ENCODE measurements at places on chromosomes 1 and 21. TPM values are rescaled to one million over a fixed set of nuclear protein-coding genes. Genes with fewer than 3 reads are reported as not detected.

DNA sequence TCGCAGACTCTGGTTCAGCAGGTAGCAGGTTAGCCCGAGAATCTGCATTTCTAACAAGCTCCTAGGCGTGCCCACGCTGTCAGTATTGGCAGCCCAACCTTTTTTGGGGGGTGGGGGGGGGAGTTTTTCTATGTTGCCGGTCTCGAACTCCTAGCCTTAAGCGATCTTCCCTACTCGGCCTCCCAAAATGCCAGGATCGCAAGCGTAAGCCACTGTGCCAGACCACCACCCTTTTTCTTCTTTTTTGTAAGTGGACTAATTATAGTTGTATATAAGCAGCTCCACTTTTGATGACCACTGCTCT, 480 bp upstream of the MIS18A start:
- no peak for DNase-seq

The TRIM17 gene
- 0.64 TPM for total RNA-seq

DNA sequence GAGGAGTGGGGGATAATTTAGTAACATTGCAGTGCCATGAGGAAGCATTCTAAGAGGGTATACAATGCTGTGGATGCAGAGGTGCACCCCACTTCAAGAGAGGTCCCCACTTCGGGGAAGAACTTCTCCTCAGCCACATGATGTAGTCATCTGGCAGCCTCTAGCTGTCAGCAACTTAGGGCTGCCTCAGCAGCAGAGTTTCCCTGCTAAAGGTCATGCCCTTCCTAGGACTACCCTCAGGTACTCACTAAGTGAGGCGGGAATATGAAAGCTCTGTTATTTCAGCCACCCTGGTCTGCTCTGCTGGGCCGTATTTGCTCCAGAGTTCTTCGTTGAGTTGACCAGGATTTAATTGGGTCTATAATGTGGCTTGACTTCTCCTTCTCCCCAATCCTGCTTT, 41.9 kb upstream of the NGF start:
- no peak for DNase-seq

- peak; percentile 46 for DNase-seq
Observed at GRCh38 chr1:59218521-59219236, 78.2 kb upstream of the FGGY start.

- DNase-seq = no peak
Observed at GRCh38 chr1:159867664-159868026, 5.2 kb upstream of the VSIG8 start.

- no peak for DNase-seq
Observed at GRCh38 chr21:27787046-27787445, 820.2 kb upstream of the ADAMTS5 start.

- no peak for DNase-seq
Observed at GRCh38 chr1:119988306-119989062, 81.0 kb downstream of the NOTCH2 start.

The THBS3 gene
- total RNA-seq = 0.39 TPM

DNA sequence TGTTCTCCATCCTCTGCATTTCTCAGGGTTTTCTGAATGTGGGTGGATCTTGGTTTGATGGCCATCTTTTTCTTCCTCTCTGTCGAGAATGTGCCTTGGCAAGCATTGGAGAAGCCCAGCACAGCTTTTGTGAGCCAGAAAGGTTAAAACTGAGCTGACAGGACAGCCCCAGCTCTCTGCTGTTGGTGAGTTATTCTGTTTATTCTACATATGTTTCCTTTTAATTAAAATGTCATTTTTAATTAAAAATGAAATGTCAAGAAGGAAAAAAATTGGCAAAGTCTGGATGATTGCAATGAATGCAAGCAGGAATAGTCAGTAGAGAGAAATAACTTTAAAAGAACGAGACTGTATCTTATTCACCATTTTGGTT, 325.8 kb downstream of the PTBP2 start:
- no peak for DNase-seq

DNA sequence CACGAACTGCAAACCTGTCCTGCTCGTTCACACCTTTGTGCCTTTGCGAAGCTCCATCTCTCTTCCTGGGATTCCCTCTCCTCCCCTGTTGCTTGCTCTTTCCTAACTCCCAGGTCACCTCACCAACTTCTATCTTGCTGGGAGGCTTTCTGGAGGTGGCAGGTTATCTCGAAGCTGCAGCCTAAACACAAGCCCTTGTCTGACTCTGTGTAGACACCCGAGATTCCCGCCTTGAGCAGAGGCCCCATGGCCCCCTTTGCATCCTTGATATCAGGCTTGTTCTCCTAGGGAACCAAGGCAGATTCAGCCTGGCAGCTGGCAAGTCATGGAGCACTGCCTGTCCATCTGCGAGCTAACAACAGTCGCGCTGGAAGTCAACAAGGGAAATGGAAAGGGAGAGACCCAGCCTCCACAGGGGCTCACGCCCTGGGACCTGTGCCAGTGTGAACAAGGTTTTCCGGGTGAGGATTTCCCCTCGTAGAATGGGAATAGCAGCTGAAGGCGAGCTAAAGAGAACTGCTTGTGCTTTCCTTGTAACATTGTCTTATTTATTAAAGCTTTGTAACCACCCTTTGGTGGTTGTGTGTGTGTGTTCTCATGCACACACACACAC, 109.5 kb upstream of the JUN start:
- no peak for DNase-seq

DNA sequence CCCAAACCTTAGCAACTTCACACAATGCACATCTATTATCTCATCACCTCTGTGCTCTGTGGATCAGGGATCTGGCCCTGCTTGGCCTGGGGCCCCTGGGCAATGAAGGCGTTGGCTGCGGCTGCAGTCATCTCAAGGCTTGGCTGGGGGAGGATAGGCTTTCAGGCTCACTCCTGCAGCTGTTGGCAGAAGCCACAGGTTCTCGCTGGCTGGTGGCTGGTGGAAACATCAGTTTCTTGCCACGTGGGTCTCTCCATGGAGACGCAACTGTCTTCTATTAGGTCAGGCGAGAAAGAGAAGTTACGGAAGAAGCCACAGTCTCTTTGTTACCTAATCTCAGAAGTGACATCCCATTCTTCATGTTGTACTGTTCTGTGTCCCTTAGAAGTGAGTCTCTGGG, 3.6 kb upstream of the NPPA start:
- no peak for DNase-seq

- no peak for DNase-seq
Observed at GRCh38 chr1:177384461-177384860, 213.7 kb downstream of the BRINP2 start.

The C8A gene
- total RNA-seq = 15.0 TPM

GRCh38 chr1:155744711-155745283, 55.9 kb downstream of the DAP3 start:
- DNase-seq = no peak

DNA sequence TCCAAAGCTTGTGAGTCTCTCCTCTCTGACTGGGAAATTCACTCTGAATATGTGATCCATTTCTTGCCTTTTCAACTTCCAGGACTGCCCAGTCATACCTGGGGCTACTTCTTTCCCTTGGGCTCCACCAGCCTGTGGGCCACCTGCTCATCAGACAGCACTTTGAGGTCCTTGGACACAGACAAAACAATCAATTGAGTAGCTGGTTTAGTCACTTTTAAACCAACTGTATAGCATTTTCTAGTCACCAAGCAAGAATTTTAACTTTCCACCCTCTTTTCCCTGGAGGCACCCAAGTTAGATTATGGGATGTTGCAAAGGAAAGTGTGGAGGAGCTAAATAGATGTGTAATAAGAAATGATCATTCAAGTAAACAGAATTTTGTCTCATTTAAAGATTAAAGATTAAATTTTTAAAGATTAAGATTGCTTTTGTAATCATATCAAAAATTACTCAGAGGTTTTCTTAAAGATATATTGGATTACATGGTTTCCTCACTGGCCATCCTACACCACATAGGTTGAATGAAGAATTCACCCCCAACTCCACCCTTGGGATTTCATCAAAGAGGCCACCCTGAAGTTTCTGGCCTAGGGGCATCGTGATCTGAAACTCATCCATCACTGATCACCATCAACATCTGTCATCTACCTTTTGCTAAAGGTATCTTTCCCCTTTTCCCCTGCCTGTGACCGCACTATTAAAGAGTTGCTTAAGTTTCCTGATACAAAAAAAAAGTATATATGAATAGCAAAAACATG, 219.2 kb upstream of the NR5A2 start:
- no peak for DNase-seq

DNA sequence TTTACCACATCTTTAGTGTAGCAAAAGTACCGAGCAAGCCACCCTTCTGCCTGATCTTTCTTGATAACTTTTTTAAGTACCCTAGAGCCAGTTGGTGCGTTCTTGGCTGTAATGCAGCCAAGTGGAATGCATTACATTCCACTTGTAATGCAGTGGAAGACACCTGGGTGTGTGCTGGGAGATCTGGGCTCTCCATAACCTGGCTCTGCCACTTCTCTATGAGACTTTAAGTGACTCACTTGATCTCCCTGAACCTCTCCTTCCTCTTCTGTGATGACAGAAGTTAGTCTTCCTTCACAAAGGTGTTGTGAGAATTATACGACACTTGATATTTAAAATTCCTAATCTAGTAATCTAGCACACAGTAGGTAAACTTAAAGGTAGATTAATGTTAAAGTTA, 35.3 kb upstream of the NFIA start:
- no peak for DNase-seq

- DNase-seq = no peak
Observed at GRCh38 chr1:22332795-22333499, 118.7 kb upstream of the ZBTB40 start.

The KRTAP12-1 gene
- total RNA-seq = not detected

GRCh38 chr21:21210552-21210951, 212.3 kb downstream of the NCAM2 start:
- DNase-seq = no peak

DNA sequence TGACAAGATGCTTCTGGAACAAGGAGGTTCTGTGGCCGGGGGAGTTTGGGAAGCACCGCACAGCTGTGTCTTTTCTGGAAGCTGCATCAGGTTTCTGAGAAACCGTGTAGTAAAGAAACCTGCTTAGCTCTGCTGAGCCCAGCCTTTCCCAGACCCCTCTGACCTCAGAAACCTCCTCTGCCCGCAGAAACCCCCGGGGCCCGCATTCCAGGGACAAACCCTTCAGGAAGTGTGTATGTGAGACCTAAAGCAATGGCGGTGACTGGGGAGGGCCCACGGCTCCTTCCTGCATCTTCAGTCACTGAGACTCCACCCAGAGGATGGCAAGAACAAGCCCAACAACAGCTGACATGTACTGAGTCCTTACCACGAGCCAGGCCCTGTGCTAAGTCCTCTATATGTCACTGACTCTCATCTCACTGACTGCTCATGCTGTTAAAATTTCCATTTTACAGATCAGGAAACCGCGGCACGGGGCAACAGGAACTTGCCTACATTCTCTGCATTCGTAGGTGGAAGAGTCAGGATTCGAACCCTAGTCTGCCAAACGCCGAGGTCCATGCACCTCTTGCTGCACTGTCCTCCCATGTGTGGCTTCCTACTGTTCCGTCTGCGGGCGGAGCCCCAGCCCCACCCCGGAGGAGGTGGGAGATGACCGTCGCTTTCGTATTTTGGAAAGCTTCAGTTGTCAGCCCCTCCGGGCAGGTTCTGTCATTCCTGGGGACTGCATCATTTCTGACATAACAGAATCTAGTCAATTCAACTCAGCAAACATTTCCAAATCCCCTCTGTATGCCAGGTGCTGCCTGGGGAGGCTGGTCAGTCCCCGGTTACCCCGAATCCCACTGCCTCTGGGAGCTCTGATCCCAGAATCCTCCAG, 73.3 kb upstream of the KLHDC7A start:
- DNase-seq = no peak

The AMY1B gene
- not detected for total RNA-seq

The RASSF5 gene
- total RNA-seq = 0.49 TPM

DNA sequence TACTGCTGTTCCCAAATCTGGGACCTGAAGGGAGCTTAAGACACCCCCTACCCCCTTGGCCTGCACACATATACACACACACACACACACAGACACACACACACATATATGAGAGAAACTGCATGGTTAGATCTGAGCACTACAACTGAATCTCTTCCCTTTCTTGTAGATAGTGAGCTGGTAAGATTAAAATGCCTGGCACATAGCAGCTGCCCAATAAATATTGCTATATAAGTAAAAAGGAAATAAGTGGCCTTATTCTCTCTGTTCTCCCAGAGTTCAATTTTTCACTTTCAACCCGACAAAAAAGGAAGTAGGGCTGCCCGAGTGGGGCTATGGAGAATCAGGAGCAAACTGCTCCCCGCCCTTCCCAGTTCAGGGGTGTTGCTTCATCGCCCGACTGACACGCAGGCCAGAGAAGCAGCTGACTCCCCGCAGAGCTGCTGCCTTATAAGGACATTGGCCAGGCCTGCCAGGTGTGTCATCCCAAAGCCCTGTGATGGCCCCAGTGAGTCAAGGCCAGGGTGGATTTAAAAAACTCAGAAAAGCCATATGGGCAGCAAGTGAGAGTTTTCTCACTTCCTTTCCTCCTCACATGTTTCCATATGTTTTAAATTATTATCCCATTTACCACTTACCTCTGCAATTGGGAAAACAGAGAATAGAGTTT, 106.5 kb upstream of the SLC44A3 start:
- peak; percentile 92 for DNase-seq

The FLG gene
- total RNA-seq = not detected

- no peak for DNase-seq
Observed at GRCh38 chr1:16983649-16984048, 3.2 kb upstream of the MFAP2 start.

- no peak for DNase-seq
Observed at GRCh38 chr1:153617663-153618062, 1.5 kb upstream of the S100A14 start.

GRCh38 chr1:3018051-3018471, 3.2 kb upstream of the ACTRT2 start:
- DNase-seq = no peak

DNA sequence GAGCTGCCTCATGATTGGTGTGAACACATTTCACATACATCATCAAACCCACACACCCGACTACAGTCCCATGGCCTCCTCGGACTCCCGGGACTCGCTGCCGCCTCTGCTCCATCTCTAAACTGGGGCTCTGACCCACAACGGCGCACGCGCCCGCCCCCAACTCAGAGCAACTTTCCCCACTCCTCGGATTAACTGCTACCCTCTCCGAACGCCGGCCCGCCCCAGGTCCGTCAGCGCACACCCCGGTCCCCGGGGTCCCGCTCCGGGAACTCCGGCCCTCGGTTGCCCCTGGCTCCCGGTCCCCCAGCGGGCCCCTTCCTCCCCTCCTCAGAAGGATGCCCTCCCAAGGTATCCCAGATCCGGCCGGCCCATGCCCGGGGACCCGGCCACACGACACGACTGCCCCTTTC, 740 bp downstream of the DSTYK start:
- no peak for DNase-seq

GRCh38 chr1:8423692-8424538, 106.0 kb downstream of the SLC45A1 start:
- peak; percentile 71 for DNase-seq

GRCh38 chr1:83527987-83528386, 470.9 kb downstream of the TTLL7 start:
- no peak for DNase-seq

The CFHR3 gene
- total RNA-seq = not detected

The CFH gene
- not detected for total RNA-seq
